Stimulated activated CD4-positive, alpha-beta T cell treated with anti-CD3 and anti-CD28 coated beads, Interleukin-2, amount 100 ng/mL, for 24 hours (primary cell): ENCODE measurements at places on chromosomes 5 and 9.

GRCh38 chr5:54611290-54611951 is 93.9 kb downstream of the SNX18 start:
- DNase-seq: no peak

DNA sequence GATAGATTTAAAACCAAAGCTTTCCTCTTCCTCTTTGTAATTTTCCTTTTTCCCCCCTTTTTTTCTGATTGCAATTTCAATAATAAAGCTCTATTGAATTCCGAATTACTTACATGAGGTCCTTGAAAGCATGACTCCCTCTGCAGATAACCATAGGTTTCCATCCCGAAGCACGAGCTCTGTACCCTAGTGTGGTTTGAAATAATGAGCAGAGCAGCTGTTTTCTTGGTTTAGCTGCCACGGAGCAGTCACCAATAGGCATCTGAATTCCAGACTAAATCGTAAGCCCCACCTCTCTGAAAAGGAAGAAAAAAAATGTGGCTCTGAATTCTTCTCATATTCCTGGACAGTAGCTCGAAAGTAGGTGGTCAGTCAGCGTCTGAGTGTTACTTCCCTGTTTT is 18.5 kb upstream of the GNE start:
- no peak for DNase-seq

DNA sequence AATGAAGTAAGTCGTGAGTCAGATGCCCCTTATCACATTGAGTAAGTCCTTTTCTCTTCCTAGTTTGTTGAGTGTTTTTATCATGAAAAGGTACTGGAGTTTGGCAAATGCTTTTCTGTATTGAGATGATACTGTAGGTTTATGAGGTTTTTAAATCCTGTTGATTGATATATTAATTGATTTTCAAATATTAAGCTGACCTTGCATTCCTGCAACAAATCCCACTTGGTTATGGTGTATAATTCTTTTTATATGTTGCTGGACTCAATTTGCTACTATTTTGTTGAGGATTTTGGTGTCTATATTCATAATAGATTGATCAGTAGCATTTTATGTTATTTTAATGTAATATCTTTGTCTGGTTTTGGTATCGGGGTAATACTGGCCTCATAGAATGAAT is 81.0 kb upstream of the BNC2 start:
- no peak for DNase-seq

DNA sequence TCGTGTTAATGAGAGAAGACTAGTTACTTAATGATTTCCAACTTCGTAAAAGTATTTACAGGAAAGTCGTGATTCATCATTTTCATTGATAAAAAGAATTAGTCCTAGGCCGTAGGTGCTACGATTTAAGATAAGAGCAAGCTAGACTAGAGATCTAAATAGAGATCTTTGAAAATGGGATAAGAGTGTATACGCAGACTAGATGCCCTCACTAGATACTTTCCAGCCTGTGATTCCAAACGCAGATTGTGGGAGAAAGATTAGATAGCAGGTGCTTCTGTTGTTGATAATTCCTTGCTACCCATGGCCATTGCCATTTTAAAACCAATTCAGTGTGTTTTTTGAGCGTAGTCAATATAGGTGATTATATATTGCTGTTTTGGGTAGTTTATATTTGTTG is 6.7 kb upstream of the SMIM15 start:
- DNase-seq: no peak

GRCh38 chr5:132300577-132301343 is 6.6 kb downstream of the SLC22A4 start:
- DNase-seq: no peak

- no peak for DNase-seq
Measured at GRCh38 chr5:14464671-14465070, 116.9 kb upstream of the OTULINL start.

GRCh38 chr5:113283558-113283957 is 151.2 kb downstream of the TSSK1B start:
- DNase-seq: no peak

- DNase-seq: no peak
Measured at GRCh38 chr5:55410845-55411244, 103.1 kb downstream of the MTREX start.

DNA sequence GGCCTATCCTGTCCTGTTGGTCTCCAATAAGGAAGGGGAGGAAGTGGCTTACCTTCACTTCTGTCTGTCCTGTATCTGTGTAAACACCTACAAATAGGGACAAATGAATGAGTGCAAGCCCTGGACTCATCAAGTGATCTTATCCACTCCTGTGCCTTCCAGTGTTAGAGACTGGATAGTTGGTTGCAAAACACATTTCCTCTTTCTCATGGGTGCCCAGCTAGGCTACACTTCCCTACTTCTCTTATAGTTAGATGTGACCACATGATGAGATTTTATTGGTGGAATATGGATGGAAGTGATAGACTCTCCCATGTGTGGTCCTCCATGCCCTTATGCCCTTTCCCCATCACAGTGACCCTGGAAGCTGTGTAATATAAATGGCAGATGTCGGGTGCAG is 16.9 kb upstream of the PFDN1 start:
- DNase-seq: no peak
